ENCODE measurements at places on chromosomes 13 and 19. TPM values are rescaled to one million over a fixed set of nuclear protein-coding genes. Genes with fewer than 3 reads are reported as not detected.

DNA sequence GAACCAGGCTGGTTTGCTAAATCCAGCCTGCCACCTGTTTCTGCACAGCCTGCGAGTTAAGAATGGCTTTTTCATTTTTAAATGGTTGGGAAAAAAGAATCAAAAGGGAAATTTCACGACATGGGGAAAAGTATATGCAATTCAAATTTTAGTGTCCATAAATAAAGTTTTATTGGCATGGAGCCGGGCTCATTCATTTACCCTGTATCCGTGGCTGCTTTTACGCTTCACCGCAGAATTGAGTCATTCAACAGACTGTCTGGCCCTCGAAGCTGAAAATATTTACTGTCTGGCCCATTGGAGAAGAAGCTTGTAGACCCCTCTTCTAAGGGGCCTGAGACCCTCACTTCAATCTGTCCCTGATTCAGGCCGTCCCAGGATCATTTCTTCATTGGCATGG, 26.1 kb downstream of the IER2 start:
- DNase-seq, result no peak

DNA sequence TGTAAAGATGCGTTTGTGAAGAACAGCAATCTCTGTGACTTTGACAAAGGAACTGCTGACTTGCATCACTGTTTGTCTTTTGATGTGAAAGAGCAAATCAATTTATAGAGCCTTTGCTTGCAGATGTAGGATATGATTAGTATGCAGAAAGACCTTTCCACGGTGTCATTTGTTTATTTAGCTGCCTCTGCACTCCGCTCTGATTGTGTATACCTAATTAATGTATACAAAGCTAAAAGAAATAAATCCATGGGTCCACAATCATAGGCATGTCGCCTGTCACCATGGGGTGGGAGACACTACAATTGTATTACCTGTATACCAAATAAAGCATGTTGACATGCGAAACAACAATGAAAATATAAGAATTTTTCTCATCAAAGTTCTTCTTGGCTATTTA, 410.7 kb downstream of the MZT1 start:
- DNase-seq, result no peak

- DNase-seq, result no peak
Observed at GRCh38 chr19:51733742-51734522, 10.1 kb upstream of the HAS1 start.

DNA sequence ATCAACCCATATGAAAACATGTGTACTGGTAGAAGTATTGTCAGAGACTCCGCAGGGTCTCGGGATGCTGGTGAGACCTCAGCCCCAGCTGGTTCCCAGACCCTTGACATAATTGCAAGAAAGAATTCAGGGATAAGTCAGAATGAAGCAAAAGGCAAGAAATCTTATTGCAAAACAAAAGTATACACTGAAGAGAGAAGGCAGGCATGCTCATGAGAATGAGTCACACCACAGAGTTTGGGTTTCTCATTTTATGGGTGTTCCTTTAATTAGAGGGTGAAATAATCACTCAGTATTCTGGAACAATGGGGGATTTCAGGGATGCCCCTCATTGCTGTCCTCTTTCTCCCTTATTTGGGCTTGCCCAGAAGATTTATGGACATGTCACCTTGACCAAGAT, 1423.8 kb upstream of the MIR17HG start:
- no peak for DNase-seq

GRCh38 chr13:43657485-43657884, 129.3 kb downstream of the ENOX1 start:
- DNase-seq, result no peak

- no peak for DNase-seq
Observed at GRCh38 chr13:99040536-99041131, 62.8 kb upstream of the DOCK9 start.

- no peak for DNase-seq
Observed at GRCh38 chr19:18859676-18860301, 28.0 kb downstream of the UPF1 start.

- DNase-seq, result no peak
Observed at GRCh38 chr13:73997964-73998363, 136.2 kb downstream of the KLF12 start.

DNA sequence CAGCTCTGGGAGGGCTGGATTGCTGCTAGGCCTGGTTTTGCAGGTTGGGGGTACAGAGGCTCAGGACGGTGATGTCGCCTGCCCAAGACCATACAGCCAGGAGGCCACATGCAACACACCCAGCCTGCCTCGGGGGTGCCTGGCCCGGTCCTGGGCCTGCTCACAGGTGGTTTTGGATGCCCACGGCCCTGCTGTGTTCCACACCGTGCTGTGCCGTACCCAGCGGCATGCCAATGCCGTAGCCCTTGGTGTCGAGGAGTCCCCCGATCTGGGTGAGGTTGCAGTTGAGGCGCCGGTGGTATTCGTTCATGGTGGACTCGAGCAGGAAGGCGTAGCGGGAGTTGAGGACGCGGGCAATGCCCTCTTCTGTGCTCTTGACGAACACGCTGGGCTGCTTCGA, 11.5 kb upstream of the ATP1A3 start:
- DNase-seq, result no peak

- DNase-seq, result peak; percentile 46
Observed at GRCh38 chr13:21948769-21949474, 278.0 kb downstream of the FGF9 start.

DNA sequence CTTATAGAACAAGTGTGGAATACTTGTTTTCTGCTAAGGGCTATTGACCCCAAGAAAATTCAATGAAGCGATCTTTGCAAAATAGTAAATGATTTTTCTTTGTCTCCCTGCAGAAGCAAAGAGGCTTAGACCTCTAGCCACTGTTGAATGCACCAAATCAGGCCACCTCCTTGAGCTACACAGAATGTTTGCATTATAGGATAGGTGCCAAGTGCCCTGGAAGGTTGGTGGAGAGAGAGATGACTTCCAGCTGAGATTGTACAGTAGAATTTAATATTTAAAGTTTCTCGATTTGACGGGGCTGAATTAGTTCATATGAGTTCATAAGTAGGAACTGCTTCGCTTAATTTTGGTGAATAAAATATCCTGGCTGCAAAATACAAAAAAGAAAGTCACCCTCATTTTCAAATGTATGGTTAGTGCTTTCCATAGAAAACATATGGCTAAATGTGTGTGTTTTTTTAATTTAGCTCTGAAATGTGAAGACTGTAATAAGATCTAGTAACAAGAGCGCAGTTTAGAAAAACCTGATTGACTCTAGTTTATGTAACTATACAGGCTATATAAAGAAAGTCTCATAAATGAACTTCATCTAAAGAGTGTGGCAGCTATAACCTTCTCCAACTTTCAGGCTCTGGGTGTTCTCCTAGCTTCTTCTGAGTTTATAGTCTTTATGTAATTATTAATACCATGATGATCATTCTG, 41.6 kb downstream of the LRCH1 start:
- DNase-seq, result no peak

DNA sequence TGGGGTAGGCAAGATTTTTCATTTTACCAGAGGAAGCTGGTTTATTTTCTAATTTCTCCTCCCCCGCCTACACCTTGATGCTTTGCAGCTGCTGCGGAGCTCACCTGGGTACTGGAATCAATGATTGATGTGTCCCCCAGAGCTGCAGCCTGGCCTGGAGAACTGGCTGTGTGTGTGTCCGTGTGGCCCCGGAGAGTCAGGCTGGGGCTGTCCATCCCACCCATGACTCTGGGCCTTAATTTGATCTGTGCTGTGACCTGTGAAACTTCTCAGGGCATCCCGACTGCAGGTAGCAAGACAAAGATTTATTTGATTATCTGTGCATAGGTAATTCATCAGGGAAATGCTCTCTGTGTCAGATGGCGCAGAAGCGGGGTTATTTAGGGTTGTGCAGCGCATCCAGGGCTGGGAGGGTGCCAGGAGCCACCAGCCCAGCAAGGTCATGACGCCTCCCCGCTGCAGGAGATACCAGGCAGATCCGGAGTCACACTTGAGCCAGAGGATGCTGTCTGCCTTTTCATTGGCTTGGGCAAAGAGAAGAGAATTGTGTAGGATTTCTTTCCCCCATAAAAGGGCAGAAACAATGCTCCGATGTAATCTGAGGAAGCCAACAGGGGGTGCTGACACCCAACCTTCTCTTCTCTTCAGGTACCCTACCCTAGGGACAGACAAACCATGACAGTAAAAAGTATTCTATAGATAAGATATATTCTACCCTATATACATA, 346.6 kb downstream of the TSHZ3 start:
- no peak for DNase-seq

DNA sequence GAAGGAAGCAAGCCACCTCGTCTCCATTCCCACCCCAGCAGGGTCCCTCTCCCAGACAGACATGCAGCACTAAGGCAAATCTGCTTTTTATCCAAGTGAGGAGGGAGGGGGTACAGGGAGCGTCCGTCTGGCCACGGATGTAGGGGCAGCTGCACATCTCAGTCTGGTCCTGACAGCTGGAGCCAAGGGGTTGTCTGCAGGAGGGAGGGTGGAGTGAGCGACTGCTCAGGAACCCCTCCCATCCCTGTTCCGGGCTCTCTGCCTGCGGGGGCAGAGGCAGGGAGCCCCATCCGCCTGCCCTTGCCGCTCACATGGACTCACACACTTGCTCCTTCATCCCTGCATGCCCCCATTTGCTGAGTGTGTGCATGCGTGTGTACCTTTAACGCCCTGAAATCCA, 2.5 kb downstream of the TMEM190 start:
- peak; percentile 81 for DNase-seq

DNA sequence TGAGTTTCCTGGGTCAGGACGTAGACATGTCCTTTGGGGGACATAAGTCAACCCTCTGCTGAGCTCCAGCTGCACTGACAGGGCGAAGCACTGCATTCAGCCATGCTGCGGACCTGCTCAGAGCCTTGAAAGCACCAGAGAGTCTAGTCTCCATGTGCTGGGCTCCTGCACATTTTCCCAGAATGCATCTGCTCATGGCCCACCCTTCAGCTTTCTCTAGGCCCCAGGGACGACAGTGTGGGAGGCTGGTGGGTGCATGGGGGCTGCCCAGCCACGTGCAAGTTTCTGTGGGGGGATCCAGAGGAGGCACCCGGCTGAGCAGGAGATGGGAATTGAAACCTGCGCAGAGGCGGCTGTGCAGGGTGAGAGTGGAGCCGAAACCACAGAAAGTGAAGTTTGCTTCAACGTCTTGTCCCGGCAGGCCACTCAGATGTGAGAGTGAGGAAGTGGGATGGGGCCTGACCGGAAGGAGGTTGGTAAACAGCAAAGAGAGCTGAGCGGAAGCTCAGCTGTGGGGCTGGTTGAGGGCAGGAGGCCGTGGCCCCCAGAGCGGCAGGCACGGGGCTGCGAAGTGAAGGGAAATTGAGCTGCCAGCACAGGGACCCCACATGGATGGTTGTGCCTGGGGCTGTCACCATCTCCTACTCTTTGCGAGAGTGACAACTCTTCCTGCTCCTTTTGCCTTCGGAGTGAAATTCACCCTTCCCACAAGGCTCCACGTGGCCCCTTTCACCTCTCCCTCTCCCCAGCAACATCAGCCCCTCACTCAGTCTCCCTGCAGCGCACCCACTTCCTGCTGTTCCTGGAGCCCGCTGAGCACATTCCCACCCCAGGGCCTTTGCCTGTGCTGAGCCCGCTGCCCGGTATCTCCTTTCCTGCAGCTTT, 11.8 kb downstream of the PGLS start:
- DNase-seq, result no peak

DNA sequence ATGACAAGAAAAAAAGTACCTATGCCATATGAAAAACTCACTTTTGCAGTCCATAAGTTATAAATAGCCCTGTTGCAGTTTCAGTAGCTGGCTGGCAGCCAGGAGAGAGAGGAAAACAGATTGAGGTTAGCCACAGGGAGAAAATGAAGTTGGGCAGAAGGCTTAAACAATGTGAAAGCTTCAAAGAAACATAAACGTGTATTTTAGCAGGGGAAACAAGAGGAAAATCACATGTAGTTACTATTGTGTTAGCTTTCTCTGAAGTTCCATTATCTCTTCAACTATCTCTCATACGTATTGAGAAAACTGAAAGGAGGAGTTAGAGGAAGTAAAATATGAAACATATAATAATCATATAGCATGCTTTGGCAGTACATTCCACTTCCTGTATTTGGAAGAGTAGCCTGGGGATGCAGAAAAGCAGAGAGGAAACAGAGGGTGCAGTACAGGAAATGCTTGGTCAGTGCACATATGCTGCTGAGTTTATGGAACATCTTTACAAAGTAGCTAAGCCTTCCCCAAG, 1551.1 kb downstream of the EFNB2 start:
- peak; percentile 73 for DNase-seq

DNA sequence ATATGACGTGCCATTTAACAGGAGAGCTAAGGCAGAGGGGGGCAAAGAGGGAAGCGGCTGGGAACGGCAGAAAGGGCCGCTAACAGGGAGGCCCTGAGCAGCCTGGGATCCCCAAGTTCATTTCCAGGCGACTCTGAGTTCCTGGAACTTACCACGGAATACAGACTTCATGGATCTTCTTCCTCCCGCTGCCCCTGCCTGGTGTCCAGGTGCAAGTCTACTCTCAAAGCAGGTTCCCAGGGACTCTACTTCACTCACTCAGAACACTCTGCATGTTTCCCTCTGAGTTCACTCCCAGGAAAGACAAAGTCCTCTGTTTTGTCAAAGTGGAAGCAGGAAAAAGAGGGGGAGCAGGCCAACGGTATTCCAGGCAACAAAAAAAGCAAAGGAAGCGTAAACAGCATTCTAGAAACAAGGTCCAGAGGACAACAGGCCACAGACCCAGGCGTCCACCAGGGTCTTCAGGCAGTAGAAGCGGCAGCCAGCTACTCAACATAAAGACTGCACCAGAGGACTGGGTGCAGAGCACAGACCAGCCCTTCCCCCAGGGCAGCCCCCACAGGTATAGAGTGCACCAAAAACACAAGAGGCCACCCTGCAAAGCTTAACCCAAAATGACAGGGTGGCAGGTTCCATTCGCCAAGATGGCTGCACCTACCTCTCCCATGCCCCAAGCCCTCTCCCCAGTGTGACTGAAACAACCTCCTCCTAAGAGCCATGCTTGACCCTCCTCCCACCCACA, 3.0 kb downstream of the MIER2 start:
- no peak for DNase-seq

- no peak for DNase-seq
Observed at GRCh38 chr19:51114087-51114729, 6.0 kb upstream of the CTU1 start.

The C19orf53 gene
- polyA plus RNA-seq, result 118 TPM

The COL5A3 gene
- polyA plus RNA-seq, result 84.1 TPM

The LGALS14 gene
- polyA plus RNA-seq, result 0.67 TPM

The CRX gene
- polyA plus RNA-seq, result not detected

The FREM2 gene
- polyA plus RNA-seq, result 8.0 TPM

The TPTE2 gene
- polyA plus RNA-seq, result not detected

The ZNF383 gene
- polyA plus RNA-seq, result 11.0 TPM

The ZNF527 gene
- 7.5 TPM for polyA plus RNA-seq

The ATP8B3 gene
- polyA plus RNA-seq, result 0.63 TPM

The LAIR1 gene
- 7.0 TPM for polyA plus RNA-seq

The ELSPBP1 gene
- not detected for polyA plus RNA-seq

The PAK4 gene
- 13.5 TPM for polyA plus RNA-seq

The BRSK1 gene
- polyA plus RNA-seq, result 7.9 TPM

The CLIP3 gene
- polyA plus RNA-seq, result 14.6 TPM

The PTPRH gene
- polyA plus RNA-seq, result 0.60 TPM

The SLC27A5 gene
- 3.5 TPM for polyA plus RNA-seq

The ILF3 gene
- polyA plus RNA-seq, result 165 TPM

Measured in muscle of back (tissue), 13 donors.